ENCODE measurements at places on chromosomes 2 and 18.
A peak's percentile ranks its signal among the peaks of the same experiment; 100 is the strongest.

- peak; percentile 21 for DNase-seq
Observed at GRCh38 chr18:48928787-48929186, 22.0 kb downstream of the SMAD7 start.

- no peak for DNase-seq
Observed at GRCh38 chr2:219736209-219736608, 108.8 kb downstream of the SLC4A3 start.

- no peak for DNase-seq
Observed at GRCh38 chr2:135227386-135227785, 175.3 kb downstream of the RAB3GAP1 start.

- DNase-seq: no peak
Observed at GRCh38 chr18:10055125-10055750, 141.4 kb downstream of the VAPA start.

DNA sequence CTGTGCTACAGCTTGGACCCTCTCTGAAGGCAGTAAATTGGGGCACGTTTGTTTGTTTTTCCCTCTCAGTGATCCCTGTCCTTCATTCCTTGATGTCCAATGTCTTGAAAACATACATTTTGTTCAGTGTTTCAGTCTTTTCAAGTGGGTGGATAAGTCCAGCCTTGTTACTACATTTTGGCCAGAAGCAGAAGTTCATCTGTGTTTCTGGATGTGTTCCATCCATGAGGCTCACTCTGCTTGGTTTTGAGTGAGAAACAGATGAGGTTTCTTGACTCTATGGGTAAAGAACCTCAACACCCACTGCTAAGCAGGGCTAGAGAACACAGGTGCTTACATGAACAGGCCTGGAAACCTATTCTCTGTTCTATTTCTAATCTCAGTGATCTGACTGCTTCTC lies 74.5 kb upstream of the RFX8 start:
- no peak for DNase-seq

- DNase-seq: no peak
Observed at GRCh38 chr2:173099271-173099670, 23.6 kb downstream of the MAP3K20 start.

- no peak for DNase-seq
Observed at GRCh38 chr2:6822406-6822805, 43.3 kb downstream of the CMPK2 start.

GRCh38 chr18:37452682-37453385 lies 112.8 kb downstream of the CELF4 start:
- no peak for DNase-seq

DNA sequence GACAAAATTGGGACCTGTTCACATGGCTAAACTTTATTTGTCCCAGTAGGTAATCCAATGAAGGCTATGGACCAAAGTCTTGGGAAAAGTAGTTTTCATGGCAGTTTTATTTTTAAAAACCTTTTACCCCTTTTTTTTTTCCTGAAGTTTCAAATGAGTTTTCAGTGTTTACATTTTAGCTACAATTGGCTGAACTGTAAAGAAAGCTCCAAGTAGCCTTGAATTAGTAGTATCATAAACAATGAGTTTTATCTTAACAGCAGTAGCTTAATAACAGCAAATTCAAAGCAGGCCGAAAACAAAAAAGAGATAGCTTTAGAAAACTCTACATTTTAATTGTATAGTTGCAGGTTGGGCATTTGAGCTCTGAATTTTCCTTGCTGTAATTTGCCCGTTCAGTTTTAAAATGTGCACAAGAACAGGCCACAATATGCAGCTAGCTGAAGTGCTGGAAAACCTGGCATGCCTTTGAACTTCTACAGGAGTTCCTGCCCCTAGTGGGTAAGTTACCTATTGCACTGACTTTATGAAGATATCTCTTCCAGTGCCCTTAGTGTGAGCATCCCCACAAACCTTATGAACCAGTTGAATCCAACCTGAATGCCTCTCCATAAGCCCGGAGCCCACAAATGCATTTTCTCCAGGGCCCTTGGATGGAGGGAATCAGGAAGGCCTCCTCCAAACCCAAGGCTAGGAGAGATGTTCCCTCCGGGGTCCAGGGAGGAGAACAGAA lies 106.7 kb downstream of the XRCC5 start:
- no peak for DNase-seq

GRCh38 chr2:241273210-241274020 lies 42.1 kb downstream of the HDLBP start:
- DNase-seq: no peak

DNA sequence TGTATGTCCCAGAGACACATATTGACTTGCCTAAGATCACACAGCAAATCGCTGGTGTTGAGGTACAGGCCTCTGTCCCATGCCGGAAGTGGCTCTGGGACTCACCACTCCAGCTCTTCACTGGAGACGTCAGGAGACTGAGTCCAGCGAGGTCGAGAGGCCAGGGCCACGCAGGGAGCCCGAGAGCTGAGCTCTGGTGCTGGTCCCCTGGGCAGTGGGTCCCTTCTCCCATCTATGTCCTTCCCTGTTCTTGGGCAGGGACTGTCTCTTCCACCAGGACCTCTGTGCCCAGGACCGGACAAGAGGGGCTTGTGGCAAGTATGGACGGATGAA lies 62.4 kb upstream of the TWIST2 start:
- DNase-seq: no peak

- no peak for DNase-seq
Observed at GRCh38 chr2:1601067-1601412, 143.3 kb downstream of the PXDN start.

- DNase-seq: no peak
Observed at GRCh38 chr2:152715854-152716428, 1.3 kb downstream of the PRPF40A start.

- DNase-seq: no peak
Observed at GRCh38 chr18:45900623-45901022, 66.5 kb downstream of the EPG5 start.

GRCh38 chr18:59623456-59624368 lies 73.5 kb downstream of the CCBE1 start:
- no peak for DNase-seq

DNA sequence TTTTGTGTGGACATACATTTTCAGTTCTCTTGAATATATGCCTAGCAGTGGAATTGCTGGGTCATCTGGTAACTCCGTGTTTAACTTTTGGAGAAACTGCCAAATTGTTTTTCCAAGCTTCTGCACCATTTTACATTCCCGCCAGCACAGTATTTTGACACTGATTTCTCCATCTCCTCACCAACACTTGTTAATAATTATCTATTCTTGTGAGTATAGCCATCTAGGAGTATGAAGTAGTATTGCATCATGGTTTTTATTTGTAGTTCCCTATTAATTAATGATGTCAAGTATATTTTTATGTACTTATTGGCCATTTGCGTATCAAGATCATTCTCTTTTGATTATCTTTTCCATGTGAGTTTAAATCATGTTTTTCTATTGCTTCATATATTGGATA lies 17.9 kb upstream of the AOX1 start:
- no peak for DNase-seq

DNA sequence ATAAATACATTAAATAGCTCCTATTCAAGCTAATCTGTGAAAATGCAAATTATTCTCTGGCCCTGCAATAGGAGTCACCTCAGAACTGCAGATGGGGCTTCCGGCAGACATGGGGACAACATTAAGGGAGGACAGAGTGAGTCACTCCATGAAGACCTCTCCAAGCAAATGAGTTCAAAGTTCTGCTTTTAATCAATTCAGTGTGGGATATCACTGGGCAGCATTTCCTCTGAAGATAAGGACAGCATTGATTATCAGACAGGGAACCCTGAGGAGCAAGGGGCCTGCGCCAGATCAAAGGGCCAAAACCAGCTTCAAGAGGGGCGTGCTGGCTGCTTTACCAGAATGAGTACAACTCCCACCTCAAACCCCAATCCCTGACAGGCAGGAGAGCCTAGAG lies 356.9 kb upstream of the KLHL29 start:
- DNase-seq: no peak

- DNase-seq: no peak
Observed at GRCh38 chr2:224393157-224393872, 8.6 kb downstream of the FAM124B start.

- no peak for DNase-seq
Observed at GRCh38 chr18:60599267-60599666, 226.7 kb upstream of the MC4R start.

DNA sequence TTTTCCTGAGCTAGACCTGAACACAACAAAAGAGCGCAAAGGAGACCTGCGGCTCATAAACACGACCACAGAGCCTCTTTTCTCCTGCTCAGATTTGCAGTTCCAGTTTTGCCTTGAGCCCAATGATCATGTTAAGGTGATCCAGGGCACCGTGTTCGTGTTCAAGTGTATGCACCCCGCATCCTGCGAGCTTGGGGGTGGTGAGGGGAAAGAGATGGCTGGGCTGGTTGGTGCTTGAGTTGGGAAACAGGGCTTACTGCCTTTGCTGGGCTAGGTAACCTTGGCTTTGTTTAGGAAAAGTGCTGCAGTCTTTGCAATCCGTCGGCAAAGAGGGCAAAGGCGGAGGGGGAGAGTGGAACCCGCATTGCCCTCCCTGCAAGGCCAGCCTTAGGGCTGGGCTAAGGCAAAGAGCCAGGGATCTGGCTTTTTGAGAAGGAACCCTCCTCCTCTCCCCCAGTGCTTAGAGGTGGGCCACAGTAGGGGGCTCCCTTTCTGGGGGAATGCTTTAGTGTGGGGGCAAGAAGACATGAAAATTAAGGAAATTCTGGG lies 1.3 kb downstream of the HOXD10 start:
- no peak for DNase-seq

- no peak for DNase-seq
Observed at GRCh38 chr18:45320724-45321123, 294.6 kb upstream of the SLC14A2 start.

DNA sequence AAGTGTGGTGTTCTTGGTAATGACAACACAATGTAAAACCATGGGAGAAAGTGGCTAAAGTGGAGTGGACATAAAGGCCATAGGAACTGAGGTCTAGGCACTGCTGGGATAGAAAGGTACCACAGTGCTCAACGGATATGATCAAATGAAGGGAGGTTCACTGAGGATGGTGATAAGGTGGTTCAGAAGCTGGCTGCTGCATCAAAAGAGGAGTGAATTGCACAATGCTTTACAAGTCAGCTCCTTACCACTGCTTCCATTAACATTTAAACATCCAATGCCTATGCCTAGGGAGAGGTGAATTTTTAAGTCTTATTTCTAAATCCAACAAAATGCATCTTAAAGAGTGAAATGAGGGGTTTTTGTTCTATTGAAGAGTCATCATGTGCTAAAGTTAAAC lies 100.1 kb upstream of the ITGB6 start:
- DNase-seq: no peak

DNA sequence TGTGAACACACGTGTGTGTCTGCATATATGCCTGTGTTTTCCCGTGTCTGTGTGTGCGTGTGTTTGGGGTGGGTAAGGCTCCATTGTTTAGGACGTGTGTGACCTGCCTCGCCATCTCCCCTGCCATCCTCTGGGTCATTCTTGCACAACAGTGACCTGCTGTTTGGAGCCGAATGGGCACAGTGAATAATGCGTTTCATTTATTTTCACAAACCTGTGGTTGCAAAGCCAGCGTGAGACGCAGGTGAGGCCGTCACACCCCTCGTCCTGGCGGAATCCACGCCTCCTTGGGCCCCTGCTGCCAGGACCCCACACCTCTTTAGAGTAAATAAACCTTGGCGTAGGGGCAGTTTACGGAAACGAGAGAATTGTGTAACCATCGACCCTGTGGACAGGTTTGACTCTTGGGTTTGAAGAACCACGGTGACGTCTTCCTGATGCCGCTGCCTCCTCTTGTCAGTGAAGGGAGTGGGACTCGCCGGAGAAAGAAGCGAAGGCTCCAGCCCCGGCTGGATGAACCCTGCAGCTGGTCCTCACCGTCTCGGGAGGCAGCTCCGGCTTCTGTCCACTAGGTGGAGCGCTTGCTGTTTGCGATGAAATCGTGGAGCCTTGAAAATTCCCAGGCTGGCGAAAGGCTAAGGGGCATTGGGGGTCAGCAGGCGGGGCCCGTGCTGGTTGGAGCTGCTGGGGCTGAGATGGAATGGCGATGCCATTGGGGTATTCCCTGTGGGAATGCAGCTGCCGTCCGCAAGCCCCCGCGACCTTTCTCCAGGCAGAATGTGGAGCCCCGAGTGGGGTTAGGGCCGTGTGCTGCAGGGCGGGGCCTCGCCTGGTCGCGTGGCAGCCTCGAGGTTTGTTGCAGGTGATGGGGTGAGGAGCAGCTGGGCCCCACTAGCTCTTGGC lies 81.1 kb downstream of the RTP5 start:
- DNase-seq: peak; percentile 62

DNA sequence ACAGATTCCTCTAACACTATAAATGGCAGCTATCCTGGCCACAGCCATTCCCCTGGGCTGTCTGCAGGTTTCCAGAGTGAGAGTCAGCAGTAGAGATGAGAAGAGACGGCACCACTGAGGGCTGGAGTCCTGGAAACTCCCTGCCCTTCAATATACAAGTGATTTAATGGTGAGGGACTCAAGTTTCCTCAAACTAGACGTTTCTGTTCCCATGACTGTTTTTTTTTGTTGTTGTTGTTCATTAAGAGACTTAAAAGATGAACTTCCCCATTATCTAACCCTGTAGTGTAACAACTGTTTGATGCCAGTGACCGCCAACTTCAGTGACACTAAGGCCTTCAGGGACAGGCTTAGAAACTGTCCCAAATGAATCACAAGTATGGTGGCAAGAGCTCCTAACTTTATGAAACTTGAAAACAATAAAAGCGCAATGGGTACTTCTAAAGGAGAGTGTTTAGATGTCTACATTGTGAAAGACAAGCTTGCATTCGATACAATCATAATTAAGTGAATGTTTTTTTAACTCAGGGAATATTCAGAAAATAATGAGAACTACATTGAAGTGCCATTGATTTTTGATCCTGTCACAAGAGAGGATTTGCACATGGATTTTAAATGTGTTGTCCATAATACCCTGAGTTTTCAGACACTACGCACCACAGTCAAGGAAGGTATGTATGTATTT lies 34.0 kb downstream of the IL1R2 start:
- DNase-seq: no peak

GRCh38 chr2:174632841-174633622 lies 35.4 kb upstream of the WIPF1 start:
- no peak for DNase-seq

- DNase-seq: no peak
Observed at GRCh38 chr2:68414876-68415275, 49.8 kb downstream of the PLEK start.

- DNase-seq: no peak
Observed at GRCh38 chr2:235709124-235709813, 215.4 kb downstream of the AGAP1 start.

DNA sequence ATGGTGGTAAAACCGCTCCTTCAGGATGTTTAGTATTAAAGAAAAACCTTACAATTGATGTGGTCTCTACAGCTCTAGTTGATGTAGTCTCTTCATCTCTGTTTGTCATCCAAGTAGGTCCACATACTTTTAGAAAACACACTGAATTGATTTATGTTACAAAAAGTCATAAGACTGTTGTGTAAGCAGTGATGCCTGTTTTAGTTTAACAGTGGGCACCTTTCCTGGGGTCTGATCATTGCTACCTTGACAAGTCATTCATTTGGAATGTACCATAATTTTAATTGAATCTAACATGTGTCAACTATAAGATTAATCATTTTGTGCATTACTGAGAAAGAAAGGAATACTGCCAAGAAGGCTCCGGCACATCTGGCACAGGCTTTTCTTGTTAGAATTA lies 34.3 kb downstream of the GIGYF2 start:
- no peak for DNase-seq
